Keratinocyte (primary cell): ENCODE measurements at places on chromosomes 3 and 15. TPM values are rescaled to one million over a fixed set of nuclear protein-coding genes. Genes with fewer than 3 reads are reported as not detected.
A peak's percentile ranks its signal among the peaks of the same experiment; 100 is the strongest.

Gene LINGO1
- polyA plus RNA-seq = 0.06 TPM in 1 of 3 replicates, not detected in the others

Gene MEF2A
- polyA plus RNA-seq = 17.9 to 29.9 TPM (median 27.4 TPM) in 3 replicates

Gene RTP4
- polyA plus RNA-seq = 0.38 to 0.56 TPM (median 0.46 TPM) in 3 replicates

Gene ZNF106
- 13.0 to 24.6 TPM (median 17.8 TPM) in 3 replicates for polyA plus RNA-seq

Gene CHRM5
- 0.01 to 0.02 TPM in 2 of 3 replicates, not detected in the other for polyA plus RNA-seq

Gene CLRN1
- polyA plus RNA-seq = not detected in 3 replicates

Gene NOX5
- 0.09 to 0.18 TPM (median 0.16 TPM) in 3 replicates for polyA plus RNA-seq

Gene CD200R1L
- not detected in 3 replicates for polyA plus RNA-seq

Gene ROBO1
- polyA plus RNA-seq = 20.7 to 37.2 TPM (median 27.1 TPM) in 3 replicates

Gene PXYLP1
- 2.3 to 3.1 TPM (median 3.0 TPM) in 3 replicates for polyA plus RNA-seq

GRCh38 chr3:194084284-194084683 is 51.7 kb upstream of the HES1 start:
- DNase-seq = no peak

GRCh38 chr15:32993285-32993684 is 201.2 kb downstream of the FMN1 start:
- DNase-seq = no peak

- DNase-seq = no peak
Observed at GRCh38 chr3:113676261-113676660, 20.2 kb downstream of the USF3 start.

- no peak for DNase-seq
Observed at GRCh38 chr3:128714887-128715491, 11.0 kb upstream of the RAB7A start.

DNA sequence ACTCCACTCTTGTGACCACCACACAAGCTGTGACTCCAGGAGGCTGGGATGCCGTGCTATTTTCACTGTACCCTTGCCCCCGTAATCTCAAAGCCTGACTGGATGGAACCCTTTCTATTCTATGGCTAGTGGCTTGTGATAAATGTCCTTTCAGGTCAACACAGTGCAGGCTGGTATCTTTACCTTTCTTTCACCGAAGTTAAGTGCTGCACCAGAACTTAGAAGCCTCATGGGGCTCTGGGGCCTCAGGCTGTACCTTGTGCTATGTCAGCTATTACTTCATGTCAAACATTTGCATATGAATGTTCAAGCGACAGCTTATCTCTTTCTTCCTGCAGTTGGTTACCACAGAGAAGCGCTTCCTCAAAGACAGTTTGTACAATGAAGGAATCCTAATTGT is 66.8 kb downstream of the RPL39L start:
- no peak for DNase-seq

- DNase-seq = no peak
Observed at GRCh38 chr15:70833422-70833821, 20.5 kb downstream of the LARP6 start.

GRCh38 chr3:5296362-5296761 is 108.9 kb downstream of the EDEM1 start:
- no peak for DNase-seq

DNA sequence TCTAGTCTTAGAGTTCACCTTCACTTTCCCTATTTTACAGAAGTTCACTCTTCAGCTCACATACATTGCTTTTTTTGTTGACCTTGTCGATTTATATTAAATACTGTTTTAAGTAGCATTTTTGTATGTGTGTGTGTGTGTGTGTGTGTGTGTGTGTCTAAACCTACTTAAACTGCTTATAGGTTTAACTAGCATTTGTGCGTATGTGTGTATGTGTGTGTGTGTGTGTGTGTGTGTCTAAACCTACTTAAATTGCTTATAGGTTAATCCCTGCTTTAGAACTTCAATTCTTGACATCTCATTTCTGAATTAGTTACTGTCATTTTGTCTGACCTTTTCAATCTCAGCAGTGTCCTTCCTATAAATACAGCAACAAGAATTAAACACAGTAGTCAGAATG is 254.8 kb upstream of the EPHA3 start:
- no peak for DNase-seq

- DNase-seq = no peak
Observed at GRCh38 chr15:36291501-36291900, 287.9 kb upstream of the CDIN1 start.

DNA sequence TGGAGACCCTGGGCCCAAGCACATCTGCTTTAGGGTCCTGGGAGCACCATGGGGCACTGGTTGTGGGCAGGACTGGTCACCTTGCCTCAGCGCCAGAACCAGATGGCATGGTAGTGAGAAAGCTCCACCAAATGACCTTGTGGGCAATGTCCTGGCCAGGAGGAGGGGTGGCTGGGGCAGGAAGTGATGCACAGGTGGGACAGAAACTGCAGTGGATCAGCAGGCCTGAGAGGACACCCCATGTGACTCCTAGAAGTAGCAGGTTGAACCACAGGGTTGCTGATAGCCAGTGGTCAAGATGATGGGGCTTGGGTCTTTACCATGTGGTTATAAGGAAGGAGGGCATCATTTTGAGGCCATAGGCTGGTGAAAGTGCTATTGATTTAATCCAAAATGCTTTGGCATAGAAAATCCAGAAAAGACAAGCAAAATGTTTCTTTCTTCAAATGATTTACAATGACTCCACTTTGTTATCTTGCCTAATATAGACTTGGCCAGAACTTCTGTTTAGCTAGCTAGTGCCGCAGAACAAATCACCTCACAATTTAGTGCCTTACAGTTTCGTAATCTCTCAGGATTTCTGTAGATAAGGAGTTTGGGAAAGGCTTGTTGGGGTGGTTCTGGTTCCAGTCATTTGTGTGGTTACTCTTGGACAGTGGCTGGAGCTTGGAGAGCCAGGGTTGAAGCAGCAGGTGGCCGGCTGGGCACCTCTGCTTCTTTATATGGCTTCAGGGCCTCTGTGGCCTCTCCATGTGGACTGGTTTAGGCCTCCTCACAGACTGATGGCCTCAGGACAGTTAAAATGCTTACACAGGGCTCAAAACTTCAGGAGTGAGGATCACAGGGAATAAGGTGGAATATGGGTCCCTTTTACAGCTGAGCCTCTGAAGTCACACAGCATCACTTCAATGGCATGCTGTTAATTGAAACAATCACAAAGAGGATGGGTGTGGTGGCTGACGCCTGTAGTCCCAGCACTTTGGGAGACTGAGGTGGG is 27.5 kb downstream of the TMEM158 start:
- DNase-seq = no peak

- no peak for DNase-seq
Observed at GRCh38 chr3:156290924-156291271, 170.5 kb downstream of the KCNAB1 start.

DNA sequence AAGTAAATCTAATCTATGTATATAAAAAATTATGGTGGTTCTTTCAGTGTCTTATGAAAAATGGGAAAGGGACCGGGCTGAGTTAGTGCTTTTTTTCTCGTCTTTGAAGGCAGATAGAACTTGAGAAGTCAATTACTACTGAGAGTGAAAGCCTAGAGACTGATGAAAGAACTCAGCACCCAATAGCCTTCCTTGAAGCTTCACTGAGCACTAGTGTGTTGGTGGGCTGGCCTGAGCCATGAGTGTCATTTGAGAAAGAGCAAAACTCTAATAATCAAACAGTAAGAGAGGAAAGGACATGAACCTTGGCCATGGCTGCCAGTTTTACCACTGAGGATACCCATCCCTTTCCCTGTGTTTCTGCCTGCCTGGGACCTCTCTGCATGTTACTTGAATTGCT is 428.3 kb upstream of the RASGRP1 start:
- DNase-seq = no peak

DNA sequence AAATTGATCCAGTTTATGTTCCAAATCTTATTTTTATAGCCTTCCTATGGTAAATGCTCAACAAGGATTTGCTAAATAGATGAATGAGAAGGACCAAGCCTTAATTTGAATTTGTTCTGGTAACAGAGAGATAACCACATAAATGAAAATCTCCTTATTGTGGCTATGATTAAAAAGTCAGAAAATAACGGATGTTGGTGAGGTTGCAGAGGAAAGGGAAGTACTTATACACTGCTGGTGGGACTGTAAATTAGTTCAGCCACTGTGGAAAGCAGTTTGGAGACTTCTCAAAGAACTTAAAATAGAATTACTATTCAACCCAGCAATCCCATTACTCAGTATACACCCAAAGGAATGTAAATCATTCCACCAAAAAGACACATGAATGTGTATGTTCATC is 26.2 kb downstream of the AAGAB start:
- DNase-seq = no peak

- DNase-seq = no peak
Observed at GRCh38 chr3:9198899-9199335, 50.5 kb downstream of the SRGAP3 start.

DNA sequence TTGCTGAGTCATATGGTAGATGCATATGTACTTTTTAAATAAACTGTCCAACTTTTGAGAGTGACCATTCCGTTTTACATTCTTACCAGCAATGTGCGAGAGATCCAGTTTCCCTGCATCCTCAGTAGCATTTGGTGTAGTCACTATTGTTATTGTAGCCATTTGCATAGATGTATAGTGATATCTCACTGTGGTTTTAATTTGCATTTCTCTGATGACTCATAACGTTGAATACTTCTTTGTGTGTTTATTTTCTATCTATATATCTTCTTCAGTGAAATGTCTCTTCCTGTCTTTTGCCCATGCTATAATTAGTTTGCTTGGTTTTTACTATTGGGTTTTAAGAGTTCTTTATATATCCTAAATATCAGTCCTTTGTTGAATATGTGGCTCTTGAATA is 255.7 kb upstream of the GRM7 start:
- no peak for DNase-seq

- DNase-seq = no peak
Observed at GRCh38 chr15:85692321-85692720, 102.4 kb downstream of the KLHL25 start.

DNA sequence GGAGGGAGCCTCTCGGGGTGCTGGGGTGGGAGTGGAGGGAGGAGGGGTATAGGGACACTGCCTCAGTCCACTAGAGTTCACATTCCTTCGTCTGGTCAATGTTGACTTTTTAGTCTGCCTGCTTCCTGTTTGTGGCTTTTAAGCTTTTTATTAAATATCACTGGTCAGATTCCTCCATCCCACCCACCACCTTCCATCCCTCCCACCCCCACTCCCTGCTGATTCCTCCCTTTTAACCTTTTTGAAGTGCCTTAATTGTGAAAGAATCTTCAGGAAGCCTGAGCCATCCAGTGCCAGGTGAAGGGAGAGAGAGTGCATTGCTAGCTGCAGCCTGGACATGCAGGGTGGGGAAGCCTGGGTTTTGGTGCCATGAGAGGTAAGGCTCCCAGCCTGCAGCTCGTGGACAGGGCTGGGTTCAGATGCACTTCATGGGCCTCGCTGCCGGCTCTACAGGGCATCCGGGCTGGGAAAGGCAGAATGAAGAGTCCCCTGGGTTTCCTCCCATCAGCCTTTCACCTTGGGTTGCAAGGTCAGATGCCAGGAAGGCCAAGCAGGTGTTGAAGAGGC is 105.9 kb downstream of the DNAJB8 start:
- DNase-seq = no peak

GRCh38 chr15:36911322-36911944 is 188.9 kb downstream of the MEIS2 start:
- DNase-seq = no peak

GRCh38 chr3:141949972-141950371 is 73.5 kb downstream of the ATP1B3 start:
- DNase-seq = no peak

GRCh38 chr3:137259701-137260100 is 301.9 kb downstream of the IL20RB start:
- no peak for DNase-seq

DNA sequence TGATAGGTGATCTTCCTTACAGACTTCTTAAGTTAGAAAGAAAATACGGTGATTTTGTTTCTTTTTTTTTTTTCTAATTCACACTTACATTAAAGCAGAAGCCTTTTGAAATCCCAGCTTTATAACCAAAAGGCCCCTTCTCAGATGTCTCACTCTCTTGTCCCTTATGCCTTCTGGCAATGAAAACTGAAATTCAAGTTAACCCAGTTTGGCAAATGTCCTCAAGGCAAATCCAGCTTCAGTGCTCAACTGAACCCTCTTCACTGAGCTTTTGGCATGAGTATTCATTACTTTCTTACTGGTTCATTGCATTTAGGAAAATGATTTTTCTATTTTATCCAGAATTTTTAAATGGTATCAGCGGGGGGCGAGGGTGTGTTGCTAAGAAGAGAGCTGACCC is 17.0 kb downstream of the PLCH1 start:
- no peak for DNase-seq

GRCh38 chr3:166526881-166527280 is 689.7 kb upstream of the BCHE start:
- DNase-seq = no peak

DNA sequence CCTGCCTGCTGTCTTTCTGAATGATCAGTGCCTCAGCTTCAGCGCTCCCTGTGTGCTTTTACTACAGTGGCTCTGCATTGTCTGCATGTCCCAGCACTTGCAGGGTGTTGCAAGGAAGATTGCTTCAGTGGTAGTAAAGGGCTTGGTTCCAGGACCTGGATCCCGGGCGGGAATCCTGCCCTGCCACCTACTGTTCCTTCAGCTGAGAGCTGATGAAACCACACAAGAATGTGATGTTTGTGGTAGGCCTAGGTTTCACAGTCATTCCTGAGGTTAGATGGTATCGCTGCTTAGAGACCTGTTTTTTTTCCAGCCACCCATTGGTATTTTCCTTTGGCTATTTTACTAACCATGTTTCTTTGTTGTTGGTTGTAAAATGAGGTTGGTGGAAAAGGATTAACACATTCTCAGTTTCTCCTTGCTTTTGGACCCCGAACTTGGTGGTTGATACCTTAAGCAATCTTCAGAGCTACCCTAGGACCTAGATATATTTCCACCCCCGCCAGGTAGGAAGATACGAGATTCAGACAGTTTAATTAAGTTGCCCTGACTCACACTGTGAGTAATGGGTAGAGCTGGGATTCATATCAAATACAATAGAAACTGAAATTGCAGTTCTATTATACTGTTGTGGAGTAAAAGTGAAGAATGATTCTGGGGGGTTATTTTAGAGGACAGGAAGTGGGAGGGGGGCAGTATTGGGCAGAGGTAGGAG is 11.4 kb downstream of the GPR87 start:
- peak; percentile 97 for DNase-seq

DNA sequence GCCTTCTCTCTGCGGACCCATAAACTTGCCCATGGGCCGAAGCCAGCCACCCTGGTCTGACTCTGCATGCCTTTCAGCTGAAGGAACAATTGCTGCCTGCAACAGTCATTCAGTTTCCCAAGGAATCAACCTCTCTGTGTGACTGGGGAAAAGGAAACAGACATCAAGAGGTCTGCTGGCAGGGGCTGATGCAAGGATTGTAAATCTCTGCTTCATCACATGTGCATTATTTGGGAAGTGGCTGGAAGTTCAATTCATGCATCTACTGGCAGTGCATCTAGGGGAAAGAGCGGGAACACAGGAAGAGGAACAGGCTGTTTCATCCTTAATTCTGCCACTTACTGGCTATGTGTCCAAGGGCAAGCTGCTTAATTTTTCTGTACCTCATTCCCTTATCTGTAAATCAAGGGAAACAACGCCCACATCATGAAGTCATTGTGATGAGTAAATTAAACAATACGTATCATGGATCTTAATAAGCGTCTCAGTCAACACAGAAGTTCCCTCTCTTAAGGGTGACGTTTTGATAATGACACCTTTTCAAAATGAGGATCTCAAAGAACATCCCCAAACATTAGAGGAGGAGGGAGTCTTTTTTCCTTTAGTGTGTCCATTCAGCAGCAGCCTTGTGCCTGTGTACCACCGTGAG is 17.4 kb upstream of the ADPGK start:
- DNase-seq = no peak
